MG63 (cell line): ENCODE measurements at places on chromosomes 3 and 15. TPM values are rescaled to one million over a fixed set of nuclear protein-coding genes. Genes with fewer than 3 reads are reported as not detected.
A peak's percentile ranks its signal among the peaks of the same experiment; 100 is the strongest.

KIF15 gene
- total RNA-seq = 14.1 and 18.1 TPM in 2 replicates

SCN5A gene
- total RNA-seq = not detected in 2 replicates

TICRR gene
- total RNA-seq = 3.3 and 4.0 TPM in 2 replicates

TM4SF18 gene
- total RNA-seq = 4.5 and 6.4 TPM in 2 replicates

CCR9 gene
- not detected in 2 replicates for total RNA-seq

GRCh38 chr3:106371971-106372805 lies 503.4 kb upstream of the CBLB start:
- no peak for DNase-seq

DNA sequence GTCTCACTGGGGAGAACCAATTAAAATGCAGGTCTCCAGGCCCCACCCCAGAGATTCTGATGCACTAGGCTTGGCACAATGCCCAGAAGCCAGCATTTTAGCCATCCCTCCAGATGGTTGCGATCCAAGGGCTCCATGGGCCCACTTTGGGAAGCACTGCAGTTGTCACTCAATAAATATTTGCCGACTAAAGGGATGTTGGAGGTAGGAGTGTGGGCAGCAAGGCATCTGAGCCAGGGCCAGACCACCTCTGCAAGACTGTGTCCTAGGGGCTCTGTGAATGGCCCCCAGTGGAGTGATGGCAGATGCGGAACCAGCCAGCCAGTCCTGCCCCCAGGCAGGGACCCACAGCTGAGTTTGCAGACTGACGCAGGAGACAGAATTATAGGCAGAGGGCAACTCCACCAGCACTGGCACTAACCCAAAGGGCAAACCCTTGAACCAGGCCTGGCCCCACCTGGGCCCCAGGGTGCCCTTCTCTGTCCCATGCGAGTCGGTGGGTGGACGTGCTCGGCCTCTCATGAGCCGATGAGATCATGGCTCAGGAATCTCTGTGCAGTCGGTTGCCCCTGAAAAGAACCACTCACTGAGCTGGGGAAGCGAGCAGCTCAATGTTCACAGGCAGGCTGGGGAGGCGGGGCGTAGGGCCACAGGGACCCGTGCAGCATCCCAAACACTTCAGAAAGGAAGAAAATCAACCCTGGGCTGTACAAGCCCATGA lies 49.7 kb downstream of the SEMA5B start:
- peak; percentile 85 for DNase-seq

- peak; percentile 74 for DNase-seq
Measured at GRCh38 chr3:14989943-14990779, 42.8 kb downstream of the NR2C2 start.

- no peak for DNase-seq
Measured at GRCh38 chr15:68423359-68424296, 8.3 kb downstream of the ITGA11 start.

DNA sequence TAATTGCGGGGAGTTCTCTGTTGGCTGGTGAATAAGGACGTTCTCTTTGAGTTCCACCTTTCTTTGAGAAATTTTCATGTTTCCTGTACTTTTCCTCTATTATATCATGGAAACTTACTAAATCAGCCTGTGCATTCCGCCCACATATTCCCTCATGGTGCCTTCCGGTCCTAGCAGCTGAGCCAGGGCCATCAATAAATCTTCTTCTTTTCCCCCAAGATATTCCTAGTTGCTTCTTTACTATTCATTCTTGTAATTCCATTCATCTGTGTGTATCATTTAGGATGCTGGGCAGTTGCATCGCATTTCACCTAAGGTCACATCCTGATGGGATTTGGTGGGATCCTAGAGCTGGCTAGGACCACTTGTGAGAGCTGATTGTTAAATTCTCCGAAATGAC lies 139.2 kb downstream of the RBMS3 start:
- no peak for DNase-seq

- no peak for DNase-seq
Measured at GRCh38 chr3:114081037-114081436, 24.5 kb downstream of the QTRT2 start.

DNA sequence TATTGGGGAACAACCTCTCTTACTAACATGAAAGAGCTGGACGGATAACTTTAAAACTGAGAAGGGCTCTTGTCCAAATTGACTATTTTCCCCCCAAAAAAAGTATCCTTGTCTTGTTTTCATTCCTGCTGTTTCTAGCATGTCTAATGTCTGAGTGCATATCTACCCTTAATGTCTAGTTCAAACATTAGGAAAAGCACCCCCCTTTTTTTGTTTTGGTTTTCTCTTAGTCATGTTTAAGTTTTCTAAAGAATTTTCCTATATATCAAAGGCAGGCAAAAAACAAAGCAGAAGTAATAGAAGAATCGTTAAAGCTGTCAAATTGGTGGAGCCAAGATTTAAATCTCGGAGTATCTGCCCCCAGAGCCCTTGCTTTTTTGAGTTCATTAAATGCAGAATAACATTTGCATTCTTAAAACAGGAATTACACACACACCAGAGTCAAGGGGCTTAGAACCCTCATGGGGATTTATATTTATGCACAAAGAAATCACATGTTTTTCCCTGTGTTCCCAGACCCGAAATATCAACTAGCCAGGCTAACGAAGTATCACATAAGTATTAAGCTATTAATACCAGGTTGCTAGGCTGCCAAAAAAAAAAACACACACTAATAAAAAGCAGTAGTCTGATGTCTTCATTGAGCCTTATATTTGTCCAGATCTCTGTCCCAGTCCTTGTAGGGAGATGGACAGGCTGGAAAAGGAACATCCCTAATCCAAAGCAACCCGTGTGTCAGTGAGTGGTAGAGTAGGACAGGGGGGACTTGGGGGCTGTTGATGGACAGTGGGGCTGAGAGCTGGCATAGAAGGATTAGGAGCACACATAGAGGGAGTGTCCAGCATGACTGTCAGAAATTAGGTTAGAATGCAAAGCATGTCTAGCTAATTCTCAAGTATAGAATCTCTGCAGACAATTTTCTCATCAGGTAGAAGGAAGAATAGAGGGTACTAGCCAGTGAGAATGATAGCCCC lies 103.6 kb upstream of the BFSP2 start:
- no peak for DNase-seq

- DNase-seq = no peak
Measured at GRCh38 chr15:73024168-73024567, 28.1 kb upstream of the NEO1 start.

GRCh38 chr15:73712107-73712506 lies 27.9 kb downstream of the CD276 start:
- no peak for DNase-seq

- no peak for DNase-seq
Measured at GRCh38 chr3:19114461-19114860, 33.8 kb upstream of the KCNH8 start.

DNA sequence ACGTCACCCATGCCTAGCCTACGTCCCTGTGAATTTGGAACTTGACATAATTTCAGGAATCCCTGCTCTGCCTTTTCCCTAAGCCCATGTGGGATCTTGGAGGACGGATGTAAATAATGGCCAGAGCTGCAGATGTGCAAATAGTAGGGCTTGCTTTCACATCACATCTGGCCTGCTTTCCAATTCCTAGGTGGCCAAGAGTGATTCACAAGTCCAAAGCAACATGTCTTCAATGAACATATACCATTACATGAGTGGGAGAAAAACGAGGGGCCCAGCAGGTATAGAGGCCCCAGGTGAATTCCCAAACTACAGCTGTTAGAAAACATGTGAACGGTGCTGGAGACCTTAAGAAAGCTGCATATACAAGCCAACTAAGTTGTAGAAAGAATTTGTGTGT lies 214.6 kb downstream of the MAGI1 start:
- no peak for DNase-seq
